ENCODE measurements at places on chromosomes 16 and 17.

DNA sequence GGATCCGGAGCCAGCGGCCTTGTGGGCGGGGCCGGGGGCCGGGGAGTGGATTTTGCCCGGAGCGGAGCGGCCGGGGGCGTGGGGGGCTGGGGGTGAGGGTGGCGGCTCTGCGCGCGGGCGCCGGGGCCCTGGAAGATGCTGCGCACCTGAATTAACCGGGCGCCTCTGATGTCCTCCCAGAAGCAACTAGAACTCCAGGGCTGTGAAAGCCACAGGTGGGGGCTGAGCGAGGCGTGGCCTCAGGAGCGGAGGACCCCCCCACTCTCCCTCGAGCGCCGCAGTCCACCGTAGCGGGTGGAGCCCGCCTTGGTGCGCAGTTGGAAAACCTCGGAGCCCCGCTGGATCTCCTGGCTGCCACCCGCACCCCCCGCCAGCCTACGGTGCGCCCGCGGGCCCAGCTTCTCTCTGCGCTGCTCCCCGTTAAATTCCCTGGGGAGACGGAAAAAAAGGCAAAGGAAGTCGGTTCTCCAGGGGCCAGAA lies 549 bp downstream of the SLC26A11 start:
- DNase-seq: no peak

GRCh38 chr16:52906281-52906680 lies 146.4 kb downstream of the CHD9NB start:
- no peak for DNase-seq

DNA sequence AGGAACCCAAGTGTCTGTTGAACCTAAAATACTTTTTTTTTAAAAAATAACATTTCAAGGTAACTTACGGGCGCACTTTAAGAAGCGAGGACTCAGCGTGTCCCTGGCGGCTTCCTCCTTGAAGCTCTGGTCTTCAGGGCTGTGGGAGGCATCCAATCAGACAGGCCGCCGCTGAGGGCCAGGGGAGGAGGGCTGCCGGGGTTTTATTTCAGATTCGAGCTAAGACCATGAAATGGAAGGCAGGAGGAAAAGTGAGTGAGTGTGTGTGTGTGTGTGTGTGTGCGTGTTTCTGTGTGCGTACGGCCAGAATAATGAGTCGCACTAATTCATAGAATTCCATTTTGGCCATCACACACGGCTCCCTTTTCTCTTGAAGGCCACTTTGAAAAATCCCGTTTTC lies 41.1 kb downstream of the C16orf78 start:
- no peak for DNase-seq

GRCh38 chr17:55480631-55481315 lies 30.5 kb downstream of the SMIM36 start:
- no peak for DNase-seq

DNA sequence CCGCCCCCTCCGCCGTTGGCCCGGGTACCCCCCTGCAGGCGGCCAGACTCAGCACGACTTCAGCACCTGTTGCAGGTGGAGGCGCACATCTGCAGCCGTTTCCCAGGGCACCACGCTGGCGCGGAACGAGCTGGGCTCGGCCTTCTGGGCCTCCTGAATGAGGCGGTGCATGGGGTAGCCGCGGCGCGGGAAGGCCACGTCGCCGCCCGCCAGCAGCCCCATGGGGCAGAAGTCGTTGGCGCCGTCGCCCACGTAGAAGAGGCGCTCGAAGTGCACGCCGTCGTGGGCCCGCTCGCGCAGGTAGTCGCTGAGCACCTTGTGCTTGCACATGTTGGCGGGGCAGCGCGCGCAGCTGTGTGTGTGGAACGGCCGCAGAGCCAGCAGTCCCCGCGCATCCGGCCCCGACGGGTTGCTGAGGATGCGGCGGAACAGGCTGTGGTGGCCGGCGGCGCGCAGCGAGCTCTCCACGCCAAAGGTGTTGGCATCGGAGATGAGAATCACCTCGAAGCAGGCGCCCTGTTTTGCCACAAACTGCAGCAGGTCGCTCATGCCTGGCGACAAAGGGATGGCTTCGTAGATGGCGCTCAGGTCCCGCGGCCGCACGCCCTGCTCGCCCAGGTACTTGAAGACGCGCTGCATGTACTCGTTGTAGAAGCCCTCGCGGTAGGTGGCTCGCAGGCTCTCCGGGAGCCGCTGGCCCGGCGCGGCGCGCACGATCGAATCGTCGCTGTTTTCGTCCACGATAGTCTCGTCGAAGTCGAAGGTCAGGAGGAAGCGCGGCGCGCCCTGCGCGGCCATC lies 6.2 kb downstream of the PHOSPHO1 start:
- no peak for DNase-seq
